ENCODE measurements at places on chromosomes 7 and 10.

GRCh38 chr7:26662646-26663045 lies 201.7 kb downstream of the SKAP2 start:
- DNase-seq = no peak

DNA sequence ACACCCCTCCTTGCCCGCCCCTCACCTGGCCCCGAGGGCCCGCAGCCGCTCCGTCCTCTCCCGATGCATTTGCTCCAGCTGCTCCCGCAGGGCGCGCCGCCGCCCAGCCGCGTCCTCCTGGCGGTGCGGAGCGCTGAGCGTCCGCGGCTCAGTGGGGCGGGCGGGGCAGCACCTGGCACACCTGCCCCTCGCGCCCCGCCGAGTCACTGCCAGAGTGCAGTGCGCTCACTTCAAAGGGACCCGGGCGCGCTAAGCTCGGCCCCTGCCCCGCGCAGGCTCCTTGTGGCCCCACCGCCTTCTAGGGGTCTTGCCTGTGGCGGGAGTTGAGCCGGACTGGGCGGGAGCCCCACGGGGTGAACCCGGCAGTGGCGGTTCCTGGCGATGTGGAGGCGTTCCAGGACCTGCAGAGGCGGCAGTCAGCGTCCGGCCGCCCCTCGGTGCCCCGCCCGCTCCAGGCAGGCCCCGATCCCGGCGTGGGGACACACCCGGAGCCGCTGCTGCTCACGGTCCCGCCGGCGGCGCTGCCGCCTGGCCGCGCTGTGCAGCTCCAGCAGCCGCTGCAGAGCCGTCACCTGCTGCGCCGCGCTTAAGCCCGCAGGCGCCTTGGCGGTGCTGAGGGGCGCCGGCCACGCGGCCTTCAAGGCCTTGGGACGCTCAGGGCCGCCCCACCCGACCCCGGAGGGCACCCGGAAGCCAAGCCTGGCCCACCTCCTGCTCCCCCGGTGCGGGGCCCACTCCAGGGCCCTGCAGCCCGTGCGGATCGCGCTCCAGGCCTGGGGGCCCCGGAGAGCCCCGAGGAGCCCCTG lies 6.7 kb downstream of the ATP6V1F start:
- no peak for DNase-seq

GRCh38 chr10:80471715-80472233 lies 17.7 kb downstream of the TSPAN14 start:
- peak; percentile 79 for DNase-seq

GRCh38 chr10:127937915-127938463 lies 31.1 kb downstream of the PTPRE start:
- DNase-seq = no peak

DNA sequence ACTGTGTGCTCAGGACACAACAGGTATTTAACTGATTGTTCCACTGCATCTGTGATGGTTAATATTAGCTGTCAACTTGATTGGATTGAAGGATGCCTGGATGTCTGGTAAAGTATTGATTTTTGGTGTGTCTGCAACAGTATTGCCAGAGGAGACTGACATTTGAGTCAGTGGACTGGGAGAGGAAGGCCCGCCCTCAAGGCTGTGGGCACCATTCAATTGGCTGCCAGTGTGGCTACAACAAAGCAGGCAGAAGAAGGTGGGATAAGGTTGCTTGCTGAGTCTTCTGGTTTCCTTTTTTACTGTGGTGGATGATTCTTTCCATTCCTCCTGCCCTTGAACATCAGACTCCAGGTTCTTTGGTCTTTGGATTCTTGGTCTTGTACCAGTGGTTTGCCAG lies 137.1 kb upstream of the FAM13C start:
- DNase-seq = no peak

DNA sequence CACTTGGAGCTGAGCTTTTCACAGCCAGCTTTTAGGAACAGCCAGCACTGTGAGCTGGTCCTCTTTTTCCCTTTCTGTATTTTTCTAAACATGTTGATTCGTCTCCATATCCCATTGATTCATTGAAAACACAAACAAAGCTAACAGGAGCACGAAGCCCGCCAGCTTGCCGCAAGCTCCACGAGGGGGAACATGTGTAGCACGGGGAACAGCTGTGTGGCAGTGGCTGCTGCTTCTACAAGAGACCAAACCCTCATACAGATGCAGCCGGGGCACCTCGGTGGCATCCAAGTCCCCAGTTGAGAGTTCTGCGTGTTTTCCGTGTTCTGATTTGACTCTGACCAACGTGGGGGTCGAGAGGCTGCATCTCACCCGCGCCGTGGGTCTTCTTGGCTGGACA lies 80.8 kb upstream of the SH2B2 start:
- DNase-seq = no peak

DNA sequence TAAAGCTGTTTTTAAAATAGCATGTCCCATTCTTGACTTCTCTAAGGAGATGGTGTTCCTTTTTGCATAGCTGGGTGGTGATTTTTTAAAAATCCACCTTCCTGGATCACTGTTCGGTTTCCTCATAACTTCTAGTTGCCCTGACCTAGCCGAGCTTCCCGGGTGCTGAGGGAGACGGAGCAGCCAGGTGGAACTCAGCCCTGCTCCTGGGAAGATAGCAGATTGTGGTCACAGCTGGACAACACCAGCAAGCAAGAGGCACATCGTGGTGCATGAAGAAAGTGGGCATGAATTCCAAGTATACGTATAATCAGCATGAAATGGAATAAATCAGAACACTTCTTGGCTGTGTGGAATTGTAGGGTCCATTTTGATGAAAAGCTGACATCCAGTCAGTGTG lies 73.5 kb upstream of the RSU1 start:
- peak; percentile 37 for DNase-seq

- DNase-seq = no peak
These were observed 26.4 kb upstream of the PRKG1 start for GRCh38 chr10:51047857-51048256.

DNA sequence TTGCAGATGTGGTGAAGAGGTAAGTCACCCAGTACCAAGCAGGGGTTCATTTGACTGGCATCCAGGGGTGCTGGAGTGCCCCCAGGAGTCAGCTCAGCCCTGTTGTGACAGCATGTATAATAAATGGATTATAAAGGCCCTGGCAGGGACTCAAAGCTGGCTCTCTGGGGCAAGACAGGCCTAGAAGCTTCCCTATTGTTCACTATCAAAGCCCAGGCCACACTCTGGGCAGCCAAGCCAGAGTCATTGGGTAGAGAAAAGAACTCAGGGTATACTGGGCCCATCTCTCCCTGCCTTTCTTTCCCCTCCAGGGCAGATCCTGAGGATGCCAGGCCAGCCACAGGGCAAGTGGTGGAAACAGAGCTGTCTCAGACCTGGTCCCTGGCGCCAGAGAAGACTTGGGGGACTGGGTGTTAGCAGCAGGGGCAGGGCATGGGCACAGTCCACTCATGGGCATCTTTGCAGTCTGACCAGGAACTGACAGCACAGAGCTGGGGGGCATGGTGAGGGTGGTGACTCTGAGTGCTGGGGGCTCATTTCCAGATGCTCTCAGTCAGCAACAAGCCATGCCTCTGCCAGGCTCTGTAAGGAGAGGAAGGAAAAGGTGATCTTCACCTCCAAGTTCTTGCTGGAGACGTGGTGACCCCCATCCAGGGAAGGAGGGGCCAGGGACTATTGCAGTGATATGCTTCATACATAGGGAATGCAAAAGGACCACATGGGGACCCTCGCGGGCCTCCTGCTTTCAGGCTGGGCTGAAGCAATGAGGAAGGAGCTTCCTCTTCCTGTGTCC lies 11.7 kb downstream of the RBP3 start:
- no peak for DNase-seq

- no peak for DNase-seq
These were observed 375 bp downstream of the HKDC1 start for GRCh38 chr10:69220507-69220906.

GRCh38 chr7:149278396-149278795 lies 16.4 kb downstream of the ZNF783 start:
- no peak for DNase-seq

GRCh38 chr10:123967626-123968243 lies 76.1 kb upstream of the CPXM2 start:
- DNase-seq = peak; percentile 11

DNA sequence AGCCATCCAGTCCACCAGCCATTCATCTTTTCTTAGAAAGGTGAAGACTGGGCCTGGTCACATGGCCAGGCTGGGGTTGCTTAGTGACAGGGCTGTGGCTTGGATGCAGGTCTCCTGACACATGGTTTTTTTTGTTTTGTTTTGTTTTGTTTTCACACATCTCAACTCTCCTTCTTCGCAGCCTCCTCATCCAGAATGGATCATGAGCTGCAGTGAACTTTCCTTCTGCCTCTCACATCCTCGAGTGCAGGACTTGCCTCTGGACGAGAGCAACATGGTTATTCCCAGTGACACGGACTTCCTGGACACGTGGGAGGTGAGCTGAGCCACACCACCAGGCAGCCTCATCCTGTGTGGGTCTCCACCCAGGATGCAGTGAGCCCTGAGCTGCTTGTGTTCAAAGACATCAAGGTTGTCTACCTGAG lies 9.5 kb downstream of the AKR1E2 start:
- DNase-seq = no peak

DNA sequence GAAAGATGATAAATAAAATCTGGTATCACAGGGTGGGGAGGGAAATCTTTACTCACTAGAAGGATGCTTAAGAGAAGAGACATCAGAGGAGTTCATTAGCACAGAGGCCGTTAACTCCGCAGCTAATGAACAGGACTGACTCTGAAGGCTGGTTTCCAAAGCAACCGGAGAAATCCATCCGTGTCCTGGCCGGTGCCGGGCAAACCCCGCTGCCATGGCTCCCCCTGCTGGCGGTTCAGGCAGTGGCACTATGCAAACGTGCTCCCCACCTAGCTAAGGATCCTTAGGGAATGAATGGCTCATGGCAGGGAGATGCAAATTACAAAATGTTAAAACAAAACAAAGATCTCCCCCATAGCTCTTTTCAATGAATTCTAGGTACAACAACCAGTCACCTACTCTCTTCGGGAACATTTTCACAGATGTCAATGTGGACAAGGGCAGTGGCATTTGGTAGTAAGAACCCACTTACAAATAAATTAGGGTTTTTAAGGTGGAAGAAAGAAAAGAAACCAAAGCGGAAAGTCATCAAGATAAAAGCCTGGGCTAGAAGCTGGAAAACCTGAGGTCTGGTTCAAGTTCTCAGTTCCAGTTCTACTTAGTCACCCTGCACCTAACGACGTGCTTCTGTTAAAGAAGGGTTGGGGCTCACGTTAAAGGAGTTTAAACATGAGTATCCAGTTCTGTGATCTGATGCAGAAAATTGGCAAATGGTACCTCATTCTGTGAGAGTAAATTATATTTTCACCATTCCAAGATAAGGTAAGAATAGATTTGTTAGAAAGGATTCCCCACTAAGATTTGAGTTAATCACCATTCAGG lies 138.2 kb downstream of the SVIL start:
- peak; percentile 41 for DNase-seq

GRCh38 chr10:33306126-33306525 lies 28.3 kb downstream of the NRP1 start:
- no peak for DNase-seq

GRCh38 chr10:132335189-132336063 lies 3.4 kb downstream of the LRRC27 start:
- no peak for DNase-seq

- DNase-seq = no peak
These were observed 59.5 kb downstream of the CCDC3 start for GRCh38 chr10:12941966-12942365.

DNA sequence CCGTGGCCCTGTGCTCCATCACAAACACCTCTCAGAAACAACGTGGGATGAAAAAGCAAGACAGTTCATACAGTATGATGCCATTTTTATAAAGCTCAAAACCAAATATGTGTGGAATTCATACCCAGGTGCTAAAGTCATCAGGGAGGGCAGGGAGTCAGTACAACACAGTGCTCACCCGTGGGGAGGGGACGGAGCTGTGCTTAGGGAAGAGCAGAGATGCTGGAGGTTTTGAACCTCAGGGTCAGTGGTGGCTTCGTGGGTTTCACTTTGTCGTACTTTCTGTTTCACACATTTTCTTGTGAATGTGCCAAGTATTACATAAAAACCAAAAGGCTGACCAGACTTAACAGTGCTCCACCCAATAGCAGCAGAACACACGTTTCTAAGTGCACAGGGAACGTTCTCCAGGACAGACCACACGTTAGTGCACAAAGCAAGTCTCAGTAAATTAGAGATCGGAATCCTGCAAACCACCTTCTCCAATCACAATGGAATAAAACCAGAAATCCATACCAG lies 21.2 kb downstream of the ZMIZ2 start:
- DNase-seq = peak; percentile 32

GRCh38 chr7:33874943-33875342 lies 30.4 kb upstream of the BMPER start:
- no peak for DNase-seq

DNA sequence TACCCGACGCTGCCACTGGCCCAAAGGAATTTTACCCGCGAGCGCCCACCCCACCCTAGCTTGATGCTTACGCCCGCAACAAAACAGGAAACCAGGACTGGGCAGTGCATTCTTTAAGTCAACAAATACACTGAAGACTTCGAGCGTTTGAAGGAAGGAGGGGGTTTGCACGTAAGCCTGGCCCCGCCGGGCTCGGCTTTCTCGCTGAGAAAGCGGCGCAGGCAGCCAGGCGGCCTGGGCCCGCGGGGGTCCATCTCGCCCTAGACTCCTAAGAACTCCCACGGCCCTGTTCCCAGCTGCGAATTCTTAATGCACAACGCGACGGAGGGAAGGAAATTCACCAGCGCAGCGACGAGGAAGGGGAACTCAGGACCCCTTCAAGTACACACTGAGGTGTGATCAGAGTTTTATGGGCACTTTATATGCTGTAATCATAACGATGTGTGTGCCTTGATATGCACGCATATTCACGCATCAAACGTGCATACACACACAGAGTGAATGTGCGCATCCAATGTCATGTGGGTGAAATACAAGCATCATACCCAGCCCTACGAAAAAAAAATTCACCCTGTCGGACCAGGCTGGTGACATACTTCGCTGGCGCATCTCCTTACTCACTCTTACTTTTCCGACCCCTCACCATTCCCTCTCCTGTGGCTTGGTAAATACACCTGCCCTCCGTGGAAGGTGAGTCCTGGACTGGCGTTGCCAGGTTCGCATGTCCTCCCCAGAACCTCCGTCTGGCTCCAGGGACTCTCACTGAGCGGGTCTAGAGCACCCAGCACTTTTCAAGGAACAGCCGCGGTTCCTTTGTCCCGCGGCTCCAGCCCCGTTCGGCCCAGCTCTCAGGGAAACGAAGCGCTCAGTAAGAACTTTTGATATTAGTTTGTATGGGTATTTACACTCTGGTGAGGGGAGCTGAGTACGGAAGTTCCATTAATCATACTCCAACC lies 5.7 kb upstream of the HOXA13 start:
- DNase-seq = no peak

DNA sequence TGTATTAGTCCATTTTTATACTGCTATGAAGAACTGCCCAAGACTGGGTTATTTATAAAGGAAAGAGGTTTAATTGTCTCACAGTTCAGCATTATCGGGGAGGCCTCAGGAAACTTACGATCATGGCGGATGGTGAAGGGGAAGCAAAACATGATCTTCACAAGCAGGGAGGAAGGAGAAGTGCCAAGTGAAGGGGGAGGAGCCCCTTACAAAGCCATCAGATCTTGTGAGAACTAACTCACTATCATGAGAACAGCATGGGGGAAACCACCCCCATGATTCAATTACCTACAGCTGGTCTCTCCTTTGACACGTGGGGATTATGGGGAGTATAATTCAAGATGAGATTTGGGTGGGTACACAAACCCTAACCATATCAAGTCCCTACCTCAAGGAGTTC lies 85.4 kb downstream of the JAZF1 start:
- DNase-seq = no peak

GRCh38 chr10:99460070-99460469 lies 29.6 kb upstream of the GOT1 start:
- DNase-seq = no peak

GRCh38 chr7:16698200-16698905 lies 52.4 kb downstream of the BZW2 start:
- no peak for DNase-seq

All from renal cortical epithelial cell (primary cell).